AG09319 (cell line): ENCODE measurements at places on chromosomes 7 and 10.

GRCh38 chr7:114787556-114787955 lies 134.3 kb upstream of the MDFIC start:
- DNase-seq: no peak

DNA sequence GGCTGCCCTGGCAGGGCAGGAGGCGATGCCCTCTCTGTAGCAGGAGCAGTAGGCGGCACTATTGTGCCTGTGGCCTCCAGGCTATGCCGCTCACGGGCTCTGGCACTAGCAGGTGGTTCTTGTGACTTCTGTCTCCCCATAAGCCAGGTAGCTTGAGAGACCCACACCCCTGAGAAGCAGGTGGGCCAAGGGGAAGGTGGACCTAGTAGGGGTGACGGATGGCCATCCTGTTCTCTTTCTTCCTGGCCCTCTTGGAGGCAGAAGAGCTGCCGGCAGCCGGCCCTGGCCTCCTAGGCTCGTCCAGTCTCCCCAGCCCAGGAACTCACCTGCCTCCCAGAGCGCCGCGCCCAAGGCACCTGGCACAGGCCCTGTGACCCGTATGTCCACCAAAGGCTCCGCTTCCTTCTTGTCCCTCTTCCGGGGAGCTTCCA lies 15.4 kb downstream of the MMRN2 start:
- DNase-seq: no peak

GRCh38 chr10:46002916-46003693 lies 27.3 kb downstream of the NCOA4 start:
- DNase-seq: no peak

DNA sequence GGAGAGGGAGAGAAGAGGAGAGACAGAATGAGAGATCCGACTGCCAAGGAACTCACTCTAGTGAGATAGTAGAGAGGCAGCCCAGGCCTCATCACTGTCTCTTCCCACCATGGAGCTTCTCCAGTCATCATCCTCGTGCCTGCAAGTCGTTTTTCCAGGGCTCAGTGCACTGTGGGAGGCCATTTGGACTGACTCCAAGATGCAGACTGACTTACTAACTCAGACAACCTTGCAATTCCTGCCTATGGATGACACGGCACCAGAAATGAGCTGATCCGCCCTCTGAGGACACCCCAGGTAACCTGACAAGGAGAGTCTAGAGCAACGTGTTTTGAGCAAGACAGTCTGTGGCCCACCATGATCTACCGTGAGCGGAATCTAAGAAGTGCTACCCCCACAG lies 154.9 kb downstream of the GLI3 start:
- DNase-seq: no peak

DNA sequence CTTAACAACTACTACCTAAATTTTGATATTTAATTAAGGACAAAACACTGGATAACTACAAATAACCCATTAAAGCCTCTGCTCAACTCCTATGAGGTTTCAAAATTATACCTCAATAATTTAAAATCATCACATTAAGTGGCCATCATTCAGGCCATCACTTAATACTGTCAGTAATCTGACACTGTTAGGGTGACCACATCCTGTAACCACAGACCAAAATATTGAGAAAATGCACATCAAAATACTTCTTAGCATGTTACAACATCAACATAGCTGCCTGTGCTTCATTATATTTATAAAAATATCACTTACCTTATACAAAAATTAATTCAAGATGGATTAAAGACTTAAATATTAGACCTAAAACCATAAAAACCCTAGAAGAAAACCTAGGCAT lies 23.3 kb downstream of the SEM1 start:
- DNase-seq: no peak

GRCh38 chr10:13868528-13869294 lies 281.9 kb downstream of the PRPF18 start:
- DNase-seq: no peak
